Stimulated activated CD4-positive, alpha-beta T cell treated with anti-CD3 and anti-CD28 coated beads, Interleukin-12 subunit alpha, Interleukin-12 subunit beta, amount 100 ng/mL, for 24 hours (primary cell): ENCODE measurements at places on chromosomes 2 and 18.

DNA sequence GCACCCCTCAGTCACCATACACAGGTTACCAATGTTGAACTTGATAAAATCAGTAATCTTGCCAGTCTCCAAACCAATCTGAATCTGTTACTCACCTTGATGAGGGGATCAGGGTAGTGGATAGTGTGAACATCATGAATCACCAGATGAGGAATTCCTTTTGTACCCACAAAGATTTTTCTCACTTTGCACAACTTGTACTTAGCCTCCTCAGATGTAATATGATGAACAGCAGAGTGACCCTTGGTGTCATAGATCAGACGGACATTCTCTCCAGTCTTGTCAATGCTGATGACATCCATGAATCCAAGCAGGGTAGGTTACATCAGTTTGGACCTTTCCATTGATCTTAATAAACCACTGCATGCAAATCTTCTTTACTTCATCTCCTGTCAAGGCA lies 54.7 kb downstream of the MDH1 start:
- no peak for DNase-seq

DNA sequence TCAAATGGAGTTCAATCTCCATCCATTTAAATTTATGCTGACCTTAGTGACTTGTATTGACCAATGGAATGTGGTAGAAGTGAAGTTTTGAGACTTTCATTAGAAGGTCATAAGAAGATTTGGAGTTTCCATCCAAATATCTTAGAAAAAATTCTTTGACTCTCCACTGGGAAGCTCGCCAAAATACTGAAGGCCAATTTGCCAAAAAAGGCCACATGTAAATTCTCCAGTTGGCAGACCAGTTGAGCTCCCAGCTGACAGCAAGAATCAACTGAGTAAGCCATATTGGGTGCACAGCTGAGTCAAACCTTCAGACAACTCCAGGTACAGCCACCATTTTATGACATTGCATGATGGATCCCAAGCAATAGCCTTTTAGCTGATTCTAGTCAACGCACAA lies 228.3 kb upstream of the SETBP1 start:
- DNase-seq, result no peak

GRCh38 chr2:28357948-28358667 lies 34.5 kb upstream of the FOSL2 start:
- no peak for DNase-seq

- no peak for DNase-seq
Observed at GRCh38 chr18:36250827-36251226, 46.7 kb upstream of the FHOD3 start.

- no peak for DNase-seq
Observed at GRCh38 chr2:54332386-54332785, 76.4 kb upstream of the TSPYL6 start.

GRCh38 chr2:240886023-240886565 lies 9.9 kb downstream of the MAB21L4 start:
- DNase-seq, result no peak
